ENCODE measurements at places on chromosomes 2 and 18. TPM values are rescaled to one million over a fixed set of nuclear protein-coding genes. Genes with fewer than 3 reads are reported as not detected.

- peak; percentile 27 for DNase-seq
Measured at GRCh38 chr2:143261986-143262385, 132.8 kb downstream of the ARHGAP15 start.

- peak; percentile 69 for DNase-seq
Measured at GRCh38 chr2:18740474-18740881, 151.1 kb upstream of the NT5C1B start.

Gene ILKAP
- 15.3 TPM for total RNA-seq

DNA sequence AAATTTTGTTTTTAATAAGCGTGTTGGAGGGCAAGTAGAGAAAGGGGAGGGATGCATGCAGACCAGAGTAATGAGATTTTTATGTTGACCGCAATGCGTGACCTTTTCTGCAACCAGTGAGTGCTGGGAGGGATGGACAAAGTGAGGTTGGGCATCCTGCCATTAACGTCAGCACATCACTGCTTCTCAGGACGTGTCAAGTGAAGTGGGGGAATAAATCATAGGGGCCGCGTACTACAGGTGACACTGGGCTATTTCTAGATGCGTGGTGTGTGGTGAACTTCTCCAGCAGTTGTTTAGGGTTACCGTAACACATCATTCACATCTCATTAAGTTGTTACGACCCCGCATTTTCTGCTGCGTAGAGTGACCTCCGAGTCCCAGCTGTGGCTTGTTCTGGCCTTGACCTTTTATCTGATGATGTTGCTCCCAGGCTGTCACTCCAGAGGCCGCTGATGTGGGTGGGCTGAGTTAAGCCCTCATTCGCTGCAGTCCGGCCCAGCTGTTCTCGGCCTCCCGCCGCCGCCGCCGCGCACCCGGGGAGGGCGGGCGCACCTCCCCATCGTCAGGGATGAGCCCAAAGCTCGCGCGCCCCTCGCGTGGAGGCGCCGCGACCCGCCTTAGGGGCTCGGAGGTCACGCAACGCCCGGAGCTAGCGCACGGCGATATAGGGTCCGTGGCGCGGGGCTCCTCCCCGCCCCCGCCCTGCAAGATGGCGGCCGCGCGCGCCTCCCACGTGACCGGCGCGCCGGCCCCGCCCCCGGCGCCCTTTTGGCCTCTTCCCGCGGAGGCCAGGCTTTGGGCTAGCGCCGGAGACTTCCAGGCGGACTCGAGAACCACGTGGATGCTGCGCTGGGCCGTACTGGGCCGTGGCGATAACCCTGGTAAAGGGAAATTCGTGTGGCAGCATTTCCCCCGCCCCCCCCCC is 3.5 kb downstream of the ZCCHC2 start:
- peak; percentile 80 for DNase-seq

GRCh38 chr2:175837046-175837445 is 165.0 kb downstream of the LNPK start:
- peak; percentile 95 for DNase-seq

Gene PTPN4
- 19.2 TPM for total RNA-seq

DNA sequence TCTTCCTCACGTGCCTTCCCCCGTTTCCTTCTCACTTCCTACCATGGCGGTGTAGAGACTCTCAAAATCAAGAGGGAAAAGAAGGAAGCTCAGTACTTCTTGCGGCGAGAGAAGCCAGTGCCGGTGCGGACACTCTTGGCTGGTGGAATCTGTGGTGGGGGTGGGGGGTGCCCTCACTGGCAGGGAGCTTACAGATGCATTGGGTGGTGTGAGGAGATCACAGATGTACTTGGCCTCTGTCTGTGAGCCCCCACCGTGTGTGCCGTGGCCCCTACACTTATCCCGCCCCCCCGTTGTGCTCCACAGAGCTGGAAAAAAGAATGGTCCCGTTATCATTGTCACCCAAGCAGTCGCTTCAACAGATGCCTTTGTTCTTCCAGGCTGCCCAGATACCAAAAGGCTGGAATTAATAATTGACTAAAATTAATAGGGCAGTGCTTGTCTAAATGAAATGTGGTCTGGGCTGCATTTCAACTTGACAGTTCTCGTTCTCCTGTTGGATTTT is 79.8 kb downstream of the VAPA start:
- DNase-seq: no peak

DNA sequence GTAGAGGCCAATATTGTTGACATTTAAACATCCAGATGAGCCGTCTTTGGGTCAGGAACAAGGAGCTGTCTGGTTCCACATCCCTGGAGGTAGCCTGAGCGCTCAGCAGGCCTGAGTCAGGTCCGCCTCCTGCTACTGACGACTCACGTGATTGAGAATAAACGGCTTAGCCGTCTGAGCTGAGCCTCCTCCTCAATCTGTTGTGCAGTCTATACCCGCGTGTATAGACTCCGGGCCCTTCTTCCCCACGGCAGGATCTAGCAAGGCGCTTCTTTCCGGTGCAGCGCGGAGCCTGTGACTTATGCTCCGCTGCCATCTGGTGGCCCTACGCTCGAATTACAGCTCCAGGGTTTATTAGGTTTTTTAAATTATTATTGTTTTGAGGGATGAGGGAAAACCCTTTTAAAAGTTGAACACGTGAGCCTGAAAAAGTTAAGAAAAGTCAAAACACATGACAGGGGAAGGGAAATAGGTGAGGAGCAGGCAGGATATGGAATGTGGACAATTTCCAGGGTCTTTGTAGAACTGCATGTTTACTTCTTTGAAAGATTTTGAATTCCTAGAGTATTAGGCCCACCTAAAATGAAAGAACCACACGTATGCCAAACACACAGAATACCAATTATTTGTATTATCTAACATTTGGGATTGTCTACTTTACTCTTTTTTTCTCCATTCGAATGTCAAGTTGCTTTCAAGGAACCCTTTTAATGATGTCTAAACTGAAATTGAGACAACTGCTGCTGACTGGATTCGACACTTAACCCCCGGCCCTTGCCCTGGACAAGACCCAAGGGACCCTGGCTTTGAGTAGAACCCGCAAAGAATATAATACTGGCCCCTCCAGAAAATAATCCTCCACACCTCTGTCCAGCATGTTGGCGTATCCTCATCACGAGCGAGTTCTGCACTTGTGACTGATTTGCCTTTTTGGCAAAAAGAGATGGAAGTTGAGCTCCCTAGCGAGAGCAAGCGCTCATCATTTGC is 112.4 kb upstream of the ZNF236 start:
- DNase-seq: peak; percentile 65

GRCh38 chr2:162608901-162609300 is 229.7 kb downstream of the KCNH7 start:
- no peak for DNase-seq

Gene LOXL3
- total RNA-seq: 14.2 TPM

DNA sequence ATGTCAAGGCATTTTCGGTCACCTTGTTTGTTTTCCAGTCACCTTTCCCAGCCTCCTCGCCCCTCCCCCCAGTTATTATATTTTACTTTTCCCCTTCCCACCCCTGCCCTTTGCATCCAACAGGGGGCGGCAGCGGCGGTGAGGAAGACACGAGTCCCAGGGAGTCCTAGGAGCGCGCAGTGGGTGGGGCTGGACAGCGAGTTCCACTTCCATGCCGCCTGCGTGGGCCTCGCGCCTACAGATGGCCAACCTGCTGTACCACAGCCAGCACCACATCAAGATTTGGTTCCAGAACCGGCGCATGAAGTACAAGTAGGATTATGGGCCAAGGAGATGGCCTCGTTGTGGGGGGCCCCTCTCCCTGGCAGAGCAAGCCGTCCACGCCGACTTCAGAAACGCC is 37.2 kb upstream of the EVA1A start:
- no peak for DNase-seq

DNA sequence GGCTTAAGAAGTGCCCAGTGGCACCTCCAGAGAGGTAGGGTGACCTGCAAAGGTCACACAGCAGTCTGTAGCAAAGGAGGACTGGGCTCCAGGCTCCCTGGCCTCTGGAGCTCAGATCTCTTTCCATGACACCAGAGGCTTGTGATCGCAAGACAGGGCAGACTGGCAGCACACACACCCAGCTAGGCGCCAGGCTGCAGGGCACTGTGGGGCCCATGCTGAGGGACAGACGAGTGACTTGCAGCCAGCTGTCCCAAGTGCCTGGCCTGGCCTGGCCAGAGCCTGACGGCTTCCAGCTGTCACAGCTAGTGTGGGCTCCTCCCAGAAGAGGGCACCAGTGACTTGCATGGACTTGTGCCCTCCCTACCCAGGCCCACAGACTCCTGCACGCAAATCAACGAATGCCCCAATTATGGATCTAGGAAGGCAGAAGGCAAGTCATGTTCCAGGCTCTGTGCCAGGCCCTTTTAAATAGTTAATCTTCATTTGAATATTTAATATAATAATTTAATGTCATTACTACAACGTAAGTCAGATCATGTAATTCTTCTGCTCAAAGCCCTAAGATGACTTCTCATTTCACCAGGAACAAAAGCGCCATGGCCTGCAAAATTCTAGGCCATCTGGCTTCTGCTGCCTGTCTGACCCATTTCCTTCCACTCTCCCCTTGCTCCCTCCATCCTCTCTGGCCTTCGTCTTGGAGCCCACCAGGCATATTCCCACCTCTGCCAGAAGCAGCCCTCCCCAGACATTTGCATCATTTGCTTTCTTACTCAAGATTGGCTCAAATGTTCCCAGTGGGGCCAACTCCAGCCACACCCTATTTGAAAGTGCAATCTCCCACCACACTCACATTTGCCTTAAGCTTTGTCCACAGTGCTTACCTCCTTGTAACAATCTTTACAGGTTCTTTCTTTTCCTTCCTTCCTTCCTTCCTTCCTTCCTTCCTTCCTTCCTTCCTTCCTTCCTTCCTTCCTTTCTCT is 3.7 kb upstream of the SPEG start:
- peak; percentile 55 for DNase-seq

Gene EGR4
- total RNA-seq: not detected

Gene NABP1
- total RNA-seq: 141 TPM

DNA sequence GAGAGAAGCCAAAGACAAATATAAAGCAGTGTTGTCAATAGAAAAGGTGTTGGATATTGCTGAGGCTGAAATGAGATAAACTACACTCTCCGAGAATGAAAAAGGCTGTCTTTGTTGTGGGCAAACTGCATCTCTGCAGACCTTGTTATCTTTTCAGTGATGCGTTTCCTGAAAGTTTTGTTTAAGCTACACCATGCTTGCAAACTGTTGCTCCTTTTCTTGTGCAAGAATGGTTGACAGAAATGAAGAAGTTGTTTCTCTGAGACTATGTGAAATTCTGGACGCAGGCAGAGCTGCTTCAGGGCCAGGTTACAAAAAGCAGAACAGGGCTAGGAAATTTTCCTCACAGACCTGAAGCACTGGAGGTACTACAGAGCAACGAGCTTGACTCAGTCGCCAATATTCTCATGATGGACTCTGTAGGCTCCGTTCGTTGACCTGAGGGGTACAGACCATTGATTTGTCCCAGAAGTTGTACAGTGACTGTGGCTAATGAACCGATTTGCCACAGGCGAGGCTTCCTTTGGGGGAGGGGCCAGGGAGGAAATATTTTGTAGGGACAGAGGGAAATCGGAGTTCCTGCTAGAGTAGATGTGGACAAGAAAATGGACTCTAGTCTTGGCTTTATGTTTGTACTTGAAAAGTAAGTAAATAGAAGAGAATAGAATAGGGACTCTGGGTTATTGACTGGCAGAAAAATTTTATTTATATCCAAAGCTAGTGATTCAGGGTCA is 3.5 kb upstream of the ATL2 start:
- DNase-seq: no peak

GRCh38 chr18:66523219-66523991 is 80.5 kb downstream of the CDH19 start:
- no peak for DNase-seq

- no peak for DNase-seq
Measured at GRCh38 chr2:81276595-81276994, 972.0 kb upstream of the LRRTM1 start.

DNA sequence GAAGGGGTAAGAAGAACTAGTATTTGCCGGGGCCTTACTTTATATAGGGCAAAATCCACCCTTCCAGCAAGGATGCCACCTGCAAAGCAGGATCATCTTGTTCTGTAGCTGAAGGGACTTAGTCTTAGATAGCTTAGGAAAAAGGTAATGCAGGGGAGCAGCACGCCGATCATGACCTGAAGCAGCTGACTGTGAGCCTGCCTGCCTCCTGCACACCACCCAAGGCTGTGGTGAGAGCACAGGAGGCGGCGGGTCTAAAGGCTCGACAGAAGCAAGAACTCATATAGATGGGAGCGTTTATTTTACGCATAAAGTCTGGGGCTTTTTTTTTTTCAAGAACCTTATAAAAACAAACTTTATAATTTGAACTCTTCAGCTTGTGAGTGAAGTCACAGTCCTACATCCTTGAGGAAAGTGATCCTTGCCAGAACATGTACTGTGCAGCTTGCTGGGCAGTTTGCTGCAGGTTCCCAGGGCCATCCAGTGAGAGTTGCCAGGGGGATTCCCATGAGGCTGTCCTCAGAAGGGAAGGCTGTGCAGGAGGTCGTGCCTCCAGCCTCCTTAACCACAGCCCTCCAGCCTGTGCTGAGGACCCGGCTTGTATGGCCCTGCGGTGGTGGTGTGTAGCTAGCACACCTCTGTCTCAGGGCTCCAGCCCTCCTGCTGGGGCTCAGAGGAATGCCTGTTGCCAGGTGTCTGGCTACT is 92.1 kb downstream of the RNF144A start:
- no peak for DNase-seq

DNA sequence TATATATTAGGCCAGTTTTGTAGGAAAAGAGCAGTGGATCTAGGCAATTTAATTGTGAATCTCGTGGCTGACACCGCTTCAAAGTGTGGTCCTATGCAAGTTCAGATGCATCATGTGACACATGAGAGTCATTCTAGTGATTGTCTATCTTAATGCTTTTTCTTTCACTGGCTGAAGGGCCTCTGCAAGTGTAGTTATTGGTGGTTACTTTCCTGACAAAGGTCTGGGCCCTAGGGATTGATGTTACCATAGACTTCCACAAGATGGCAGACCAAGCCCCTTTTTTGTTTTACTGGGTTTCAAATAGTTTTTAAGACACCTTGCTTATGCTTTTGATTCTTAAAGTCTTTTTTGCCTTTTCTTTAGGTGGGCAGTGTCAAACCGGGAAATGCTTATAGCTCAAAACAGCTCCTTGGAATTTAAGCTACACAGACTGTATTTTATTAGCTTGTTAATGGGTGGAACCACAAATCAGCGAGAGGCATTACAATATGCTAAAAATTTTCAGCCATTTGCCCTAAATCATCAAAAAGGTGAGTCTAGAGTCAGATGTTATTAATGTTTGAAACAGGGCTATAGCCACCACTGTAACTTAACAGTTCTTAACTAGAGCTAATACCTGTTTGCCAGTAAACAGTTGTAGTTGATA is 25.9 kb downstream of the CD8A start:
- DNase-seq: peak; percentile 49

DNA sequence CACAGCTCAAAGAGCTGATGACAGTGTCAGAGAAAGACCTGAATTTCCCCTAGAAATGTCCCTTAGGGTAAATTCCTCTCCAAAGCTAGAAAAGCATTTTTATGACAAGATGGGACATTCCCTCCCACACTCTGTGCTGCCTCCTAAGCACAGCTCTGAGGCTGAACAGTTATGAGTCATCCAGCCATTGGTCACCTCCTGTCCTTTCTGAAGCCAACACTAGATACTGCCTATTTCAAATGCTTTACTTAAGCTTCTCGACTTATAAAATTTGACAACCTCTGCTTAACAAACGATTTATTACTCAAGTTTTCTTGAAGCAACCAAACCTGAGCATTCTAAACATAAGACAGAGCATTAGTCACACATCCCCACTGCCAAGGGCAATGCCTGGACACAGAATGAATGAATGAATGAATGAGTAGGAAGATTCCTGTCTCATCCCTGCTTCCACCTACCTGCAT is 35.4 kb downstream of the B4GALT6 start:
- peak; percentile 15 for DNase-seq

Gene SATB2
- total RNA-seq: 8.4 TPM

- DNase-seq: no peak
Measured at GRCh38 chr2:39216346-39217191, 27.2 kb downstream of the CDKL4 start.

- DNase-seq: peak; percentile 29
Measured at GRCh38 chr2:95346231-95346737, 49.1 kb downstream of the KCNIP3 start.

Data from IMR-90 (cell line).